Stimulated activated CD8-positive, alpha-beta memory T cell treated with anti-CD3 and anti-CD28 coated beads, Interleukin-4, amount 100 ng/mL, for 4 hours (primary cell): ENCODE measurements at places on chromosomes 11 and 22.

- DNase-seq: no peak
Observed at GRCh38 chr11:122322329-122322728, 206.3 kb upstream of the BLID start.

GRCh38 chr11:96614846-96615245 lies 225.0 kb downstream of the JRKL start:
- no peak for DNase-seq

GRCh38 chr11:103875855-103876510 lies 160.5 kb upstream of the DDI1 start:
- DNase-seq: no peak

GRCh38 chr11:46251954-46252353 lies 25.5 kb upstream of the CREB3L1 start:
- no peak for DNase-seq

DNA sequence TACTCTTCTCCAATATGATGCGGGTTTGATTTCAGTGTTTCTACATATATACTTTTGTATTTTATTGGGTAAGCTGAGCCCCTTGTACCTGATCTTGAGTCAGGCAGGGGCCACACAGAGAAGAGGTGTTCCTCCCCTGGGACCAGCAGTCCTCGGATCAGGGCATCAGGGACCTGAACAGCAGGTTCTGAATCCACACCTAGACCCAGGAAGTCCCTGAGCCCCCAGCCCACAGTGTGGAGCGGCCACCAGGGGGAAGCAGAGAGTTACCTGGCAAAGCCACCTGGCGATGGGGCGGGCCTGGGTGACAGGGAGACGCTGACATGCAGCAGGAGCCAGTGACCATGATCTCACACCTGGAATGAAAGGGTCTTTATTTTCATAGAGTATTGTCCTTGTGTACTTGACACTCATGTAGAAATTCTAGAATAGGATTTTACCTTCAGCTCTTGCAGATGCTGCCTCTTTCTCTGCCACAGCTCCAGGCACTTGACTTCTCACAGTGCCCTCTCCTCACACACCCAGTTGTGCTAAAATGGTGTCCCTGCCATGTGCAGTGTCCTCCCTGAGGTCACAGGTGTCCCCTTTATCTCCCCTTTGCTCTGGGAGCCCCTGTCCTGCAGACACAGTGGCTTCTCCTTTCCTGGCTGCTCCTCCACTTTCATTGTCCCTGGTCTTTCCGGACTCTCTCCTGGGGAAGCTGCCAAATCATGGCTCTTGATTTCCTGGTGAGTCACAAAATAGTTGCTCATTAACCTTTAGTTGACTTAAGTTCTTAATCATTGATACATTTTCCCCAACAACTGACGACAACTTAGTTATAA lies 48.5 kb downstream of the GGTLC2 start:
- peak; percentile 12 for DNase-seq

- DNase-seq: no peak
Observed at GRCh38 chr11:31656051-31656450, 146.5 kb downstream of the ELP4 start.

- DNase-seq: no peak
Observed at GRCh38 chr11:130370845-130371590, 56.3 kb upstream of the ZBTB44 start.

GRCh38 chr11:12103411-12104225 lies 6.8 kb upstream of the MICAL2 start:
- no peak for DNase-seq

GRCh38 chr22:32950366-32950765 lies 107.8 kb downstream of the SYN3 start:
- DNase-seq: no peak

DNA sequence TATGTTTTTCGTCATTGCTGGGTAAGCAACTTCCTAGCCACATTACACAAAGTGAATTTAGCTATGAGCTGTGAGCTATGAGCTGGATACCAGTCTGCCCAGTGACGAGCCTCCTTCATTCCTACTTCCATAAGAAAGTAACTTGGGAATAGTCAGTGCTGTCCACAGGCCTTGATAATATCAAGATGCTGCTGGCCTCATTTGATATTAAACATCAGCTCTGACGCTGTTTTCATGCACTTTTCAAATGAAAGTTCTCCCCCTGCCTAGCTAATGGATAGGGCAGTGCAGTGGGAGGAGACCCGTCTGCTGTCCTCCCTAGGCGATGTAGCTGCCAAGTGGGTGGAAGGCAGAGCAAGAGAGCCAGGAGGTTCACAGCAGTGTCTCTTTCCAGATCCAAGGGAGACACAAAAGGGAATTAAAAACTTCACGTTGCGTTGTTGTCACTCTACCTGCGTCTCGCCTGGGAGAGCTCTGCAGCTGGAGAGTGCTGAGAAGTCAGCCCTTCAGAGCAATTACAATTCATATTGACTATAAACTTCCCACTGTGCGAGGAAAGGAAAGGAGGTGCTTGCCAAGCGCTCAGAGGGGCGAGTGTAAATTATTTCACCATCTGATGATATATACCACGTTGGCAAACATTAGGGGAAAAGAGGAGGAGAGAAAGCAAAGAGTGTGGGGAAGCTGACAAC lies 861.4 kb downstream of the NTM start:
- DNase-seq: no peak
